Globus pallidus (tissue), 1 donor: ENCODE measurements at places on chromosomes 3 and 15.

DNA sequence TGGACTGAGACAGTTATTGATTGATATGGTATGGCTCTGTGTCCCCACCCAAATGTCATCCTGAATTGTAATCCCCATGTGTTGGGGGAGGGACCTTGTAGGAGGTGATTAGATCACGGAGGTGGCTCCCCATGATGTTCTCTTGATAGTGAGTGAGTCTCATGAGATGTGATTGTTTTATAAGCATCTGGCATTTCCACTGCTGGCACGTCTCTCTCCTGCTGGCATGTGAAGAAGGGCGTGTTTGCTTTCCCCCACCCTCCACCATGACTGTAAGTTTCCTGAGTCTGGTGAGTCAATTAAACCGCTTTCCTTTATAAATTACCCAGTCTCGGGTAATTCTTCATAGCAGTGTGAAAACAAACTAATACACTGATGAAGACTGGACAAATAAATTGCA is 105.6 kb upstream of the MELTF start:
- DNase-seq = no peak

DNA sequence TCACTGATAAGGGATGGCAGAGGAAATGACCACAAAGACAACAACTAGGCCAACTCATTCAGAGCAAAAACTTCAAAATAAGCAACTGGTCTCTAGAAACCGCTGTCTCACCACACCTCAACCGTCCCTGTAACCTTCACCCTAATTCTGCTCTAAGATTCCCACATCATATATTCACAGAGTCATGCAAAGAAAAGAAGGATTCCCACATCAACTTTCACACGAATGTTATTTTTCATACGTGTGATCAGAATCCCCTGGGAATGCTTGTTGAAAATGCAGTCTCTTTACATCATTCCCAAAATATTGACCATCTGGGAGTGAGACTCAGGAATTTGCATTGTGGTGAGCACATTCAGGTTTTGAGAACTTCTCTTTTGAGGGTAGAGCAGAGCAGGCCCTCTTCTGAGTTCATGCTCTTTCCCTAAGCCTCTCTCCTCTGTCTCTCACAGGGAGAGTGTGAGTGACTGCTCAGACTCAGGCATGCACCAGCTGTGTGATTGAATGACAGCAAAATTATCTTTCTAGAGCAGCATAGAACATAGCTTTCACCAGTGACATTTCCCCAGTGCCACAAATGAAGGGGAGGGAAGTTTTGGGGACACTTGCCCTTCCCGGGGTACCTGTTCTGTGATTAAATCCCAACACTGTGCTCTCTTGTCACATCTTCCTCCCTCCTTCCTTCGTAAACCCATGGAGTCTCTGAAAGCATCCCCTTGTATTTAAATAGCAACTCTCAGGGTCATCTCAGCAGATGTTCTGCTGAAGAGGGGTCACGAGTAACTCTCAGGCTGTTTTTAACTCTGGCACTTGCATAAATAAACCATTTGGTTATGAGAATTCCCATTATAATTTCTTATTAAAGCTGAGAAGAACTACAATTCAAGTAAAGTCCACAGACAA is 170.9 kb downstream of the PLCL2 start:
- no peak for DNase-seq

DNA sequence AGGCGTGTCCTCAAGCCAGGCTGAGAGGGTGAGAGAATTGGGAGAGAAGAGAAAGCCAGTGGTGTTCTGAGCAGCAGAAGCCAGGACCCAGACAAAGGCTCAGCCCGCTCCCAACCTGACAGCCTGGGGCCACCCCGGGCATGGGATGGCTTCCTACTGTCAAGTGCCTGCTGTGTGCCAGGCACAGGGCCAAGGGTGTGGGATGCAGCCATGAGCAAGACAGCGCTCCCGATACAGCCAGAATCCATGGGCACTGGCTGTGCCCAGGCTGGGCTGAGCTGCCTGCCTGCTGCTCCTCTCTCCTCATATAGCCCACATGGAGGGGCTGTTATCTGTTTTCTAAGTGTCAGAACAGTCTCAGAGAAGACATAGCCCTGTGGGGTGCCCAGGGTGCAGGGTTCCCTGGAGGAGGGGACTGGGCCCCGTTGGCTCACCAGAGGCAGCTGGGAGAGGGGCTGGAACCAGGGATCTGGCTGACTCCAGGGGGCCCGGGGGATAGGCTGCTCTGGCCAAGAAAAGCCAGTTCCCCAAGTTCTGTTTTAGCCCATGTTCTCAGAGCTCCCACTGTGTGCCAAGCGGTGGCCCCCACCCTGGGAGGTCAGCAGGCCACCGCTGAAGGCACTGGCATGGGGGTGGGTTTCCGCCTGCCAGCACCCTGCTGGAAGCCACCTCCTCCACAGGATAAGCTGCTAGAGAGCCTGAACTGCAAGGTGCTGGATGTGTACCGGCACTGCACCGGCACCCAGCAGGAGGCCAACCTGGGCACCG is 39.0 kb downstream of the CFAP100 start:
- no peak for DNase-seq

DNA sequence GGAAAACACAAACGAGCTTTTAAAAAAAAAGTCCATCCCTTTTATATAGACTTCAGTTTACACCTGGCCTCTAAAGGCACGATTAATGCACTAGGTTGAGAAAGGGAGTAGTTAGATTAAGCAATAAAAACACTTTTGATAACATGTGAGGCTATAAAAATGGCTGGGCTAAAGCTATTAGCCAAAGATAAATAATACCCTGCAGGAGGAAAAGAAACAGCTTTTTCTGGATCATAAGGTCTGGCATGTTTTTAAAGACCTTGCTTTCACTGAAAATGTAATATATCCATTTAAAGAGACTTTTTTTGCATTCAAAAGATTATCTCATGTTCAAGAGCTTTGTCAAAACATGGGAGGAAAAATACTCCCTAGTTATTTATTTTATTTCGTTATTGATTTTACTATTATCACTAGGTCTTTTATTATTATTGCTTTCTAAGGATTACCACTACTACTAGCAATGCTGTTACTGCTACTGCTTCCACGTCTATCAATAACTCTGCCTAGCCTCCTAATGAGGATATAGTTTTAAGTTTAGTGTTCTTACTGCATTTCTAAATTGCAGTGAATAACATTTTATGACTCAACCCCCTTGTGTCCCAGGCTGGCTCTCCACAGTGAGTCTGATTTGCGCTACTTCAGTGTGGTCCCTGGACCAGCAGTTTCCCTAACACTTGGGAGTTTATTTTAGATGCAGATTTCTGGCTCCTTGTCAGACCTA is 93.4 kb downstream of the THRB start:
- DNase-seq = no peak

GRCh38 chr3:180352261-180352660 is 249.7 kb upstream of the TTC14 start:
- no peak for DNase-seq

- DNase-seq = peak; percentile 71
These were observed 63.3 kb upstream of the MITF start for GRCh38 chr3:69675786-69676530.

GRCh38 chr3:134161898-134162615 is 88.6 kb downstream of the RYK start:
- DNase-seq = no peak

DNA sequence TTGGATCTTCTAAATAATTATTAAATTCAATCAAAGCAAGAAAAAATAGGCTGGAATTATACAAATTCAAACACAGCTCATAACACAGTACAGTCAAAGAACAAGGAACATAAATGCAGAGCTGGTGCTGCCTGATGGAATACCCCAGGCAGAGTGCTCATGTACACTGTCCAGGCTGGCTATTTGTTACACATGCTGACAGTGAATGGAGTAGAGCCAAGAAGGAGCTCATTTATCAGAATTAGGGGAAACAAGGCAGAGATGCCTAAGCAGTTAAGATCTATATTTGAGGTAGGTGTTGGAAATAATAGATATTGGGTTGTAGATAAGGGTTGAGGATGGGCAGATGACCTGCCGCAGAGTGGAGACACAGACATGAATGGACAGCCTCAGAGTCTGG is 788.2 kb upstream of the ARPP21 start:
- no peak for DNase-seq

- DNase-seq = peak; percentile 40
These were observed 115.8 kb downstream of the GHSR start for GRCh38 chr3:172332256-172333041.

- DNase-seq = no peak
These were observed 90.2 kb downstream of the LINGO1 start for GRCh38 chr15:77542491-77543001.

- DNase-seq = no peak
These were observed 11.1 kb downstream of the SIAH2 start for GRCh38 chr3:150751781-150752263.

DNA sequence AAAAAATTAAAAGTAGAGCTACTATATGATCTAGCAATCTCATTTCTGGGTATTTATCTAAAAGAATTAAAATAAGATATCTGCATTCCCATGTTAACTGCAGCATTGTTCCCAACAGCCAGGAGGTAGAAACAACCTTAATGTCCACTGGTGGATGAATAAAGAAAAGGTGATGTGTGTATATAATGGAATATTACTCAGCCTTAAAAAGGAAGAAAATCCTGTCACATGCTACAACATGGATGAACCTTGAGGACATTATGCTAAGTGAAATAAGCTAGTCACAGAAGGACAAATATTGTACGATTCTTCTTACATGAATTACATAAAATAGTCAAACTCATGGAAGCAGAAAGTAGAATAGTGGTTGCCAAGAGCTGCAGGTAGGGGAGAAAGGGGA is 119.4 kb upstream of the BHLHE40 start:
- DNase-seq = no peak

- DNase-seq = no peak
These were observed 13.2 kb downstream of the SPSB4 start for GRCh38 chr3:141064255-141064926.

DNA sequence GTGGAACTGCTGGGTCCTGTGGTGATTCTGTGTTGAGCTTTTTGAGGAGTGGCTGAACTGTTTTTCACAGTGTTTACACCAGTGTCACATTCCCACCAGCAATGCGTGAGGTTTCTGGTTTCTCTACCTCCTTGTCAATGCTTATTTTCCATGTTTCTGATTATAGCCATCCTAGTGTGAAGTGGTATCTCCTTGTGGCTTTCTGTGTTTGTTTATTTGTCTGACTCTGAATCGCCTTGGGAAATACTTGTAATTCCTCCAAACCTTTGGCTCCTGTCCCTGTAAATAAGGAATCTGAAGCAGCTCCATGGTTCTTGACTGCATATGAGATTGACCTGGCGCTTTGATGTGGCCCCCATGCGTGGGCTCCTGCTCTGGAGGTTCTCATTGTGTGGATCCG is 20.6 kb downstream of the FAN1 start:
- DNase-seq = no peak

DNA sequence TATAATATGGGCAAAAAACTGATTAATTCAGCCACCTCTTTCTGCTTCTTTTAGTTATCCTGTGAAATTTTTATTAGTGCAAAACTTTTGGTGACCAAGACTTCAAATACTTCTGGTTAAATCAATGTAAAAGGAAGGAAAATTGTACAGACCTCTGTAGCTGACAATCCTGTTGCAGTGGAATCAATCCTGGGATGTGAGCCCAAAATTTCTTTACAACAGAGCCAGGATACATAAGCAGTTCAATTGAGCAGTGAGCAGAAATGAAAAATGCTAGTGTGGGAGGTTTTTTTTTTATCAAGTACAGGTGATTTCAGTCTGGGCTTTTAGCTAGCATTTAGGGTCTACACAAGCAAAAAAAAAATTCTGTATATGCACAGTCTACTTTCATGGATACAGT is 398.0 kb downstream of the OTOL1 start:
- no peak for DNase-seq

DNA sequence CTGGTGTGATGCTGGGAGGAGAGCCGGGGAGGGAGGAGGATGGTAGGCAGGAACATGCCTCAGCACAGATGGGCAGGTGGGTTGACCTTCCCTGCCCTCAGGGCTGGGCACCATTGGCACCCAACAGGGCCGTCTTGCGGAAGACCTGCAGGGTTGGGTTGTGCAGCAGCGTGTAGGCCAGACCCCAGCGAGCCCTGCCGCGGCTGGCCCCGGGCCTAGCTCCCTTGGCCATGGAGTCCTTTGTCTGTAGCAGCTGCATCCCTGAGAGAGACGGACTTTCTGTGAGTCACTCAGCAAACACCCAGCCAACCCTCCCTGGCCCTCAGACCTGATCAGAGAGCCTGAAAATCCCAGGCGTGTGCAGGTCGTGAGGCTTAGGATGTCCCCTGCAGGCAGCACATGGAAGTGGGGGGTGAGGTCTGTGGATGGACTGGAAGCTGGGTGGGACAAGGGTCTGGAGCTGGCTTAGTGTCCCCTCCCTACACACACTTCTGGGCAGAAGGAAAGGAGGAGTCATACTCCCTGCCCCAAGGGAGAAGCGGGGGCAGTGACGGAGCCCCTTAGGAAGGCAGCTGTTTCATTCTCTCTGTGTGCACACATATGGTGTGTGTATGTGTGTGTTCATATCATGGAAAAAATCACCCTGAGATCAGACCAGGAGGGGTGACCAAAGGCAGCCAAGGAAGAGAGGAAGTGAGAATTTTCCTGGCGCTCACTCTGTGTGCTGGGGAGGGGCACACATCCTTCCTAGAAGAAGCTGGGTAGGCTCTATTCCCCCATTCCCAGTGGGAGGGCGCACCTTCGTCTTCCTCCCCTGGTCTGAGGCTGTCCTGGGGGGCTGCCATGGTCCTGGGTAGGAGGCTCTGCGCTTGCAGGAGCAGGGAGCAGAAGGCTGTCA is 6.7 kb downstream of the ISLR start:
- no peak for DNase-seq

GRCh38 chr3:49500205-49500731 is 30.2 kb downstream of the DAG1 start:
- no peak for DNase-seq

GRCh38 chr15:25175789-25176615 is 221.2 kb downstream of the SNRPN start:
- DNase-seq = no peak

- DNase-seq = no peak
These were observed at the start of gene SCN5A for GRCh38 chr3:38649500-38650247. Gene SCN5A, minus strand, starts transcription at chr3:38649687. Its CDS starts 16,380 bp downstream, at chr3:38633307.

DNA sequence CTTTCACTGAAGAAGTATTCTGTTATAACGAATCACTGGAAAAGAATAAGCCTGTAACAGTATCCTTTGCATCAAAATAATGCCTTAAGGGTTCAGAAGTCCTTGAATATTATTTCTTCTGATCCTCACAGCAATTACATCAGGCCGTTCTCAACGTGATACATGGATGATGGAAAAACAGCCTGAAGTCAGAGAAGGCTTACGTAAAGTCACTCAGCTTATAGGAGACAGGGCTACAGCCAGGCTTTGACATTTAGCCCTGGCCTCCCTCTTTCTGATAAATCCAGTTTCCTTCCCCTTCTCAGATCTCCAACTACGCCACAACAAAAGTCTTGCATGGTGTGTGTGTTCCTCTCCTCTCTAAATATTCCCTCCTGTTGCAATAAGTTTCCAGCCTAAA is 131.9 kb downstream of the ANO10 start:
- no peak for DNase-seq

- DNase-seq = peak; percentile 15
These were observed 38.3 kb downstream of the MTHFS start for GRCh38 chr15:79858469-79858868.

DNA sequence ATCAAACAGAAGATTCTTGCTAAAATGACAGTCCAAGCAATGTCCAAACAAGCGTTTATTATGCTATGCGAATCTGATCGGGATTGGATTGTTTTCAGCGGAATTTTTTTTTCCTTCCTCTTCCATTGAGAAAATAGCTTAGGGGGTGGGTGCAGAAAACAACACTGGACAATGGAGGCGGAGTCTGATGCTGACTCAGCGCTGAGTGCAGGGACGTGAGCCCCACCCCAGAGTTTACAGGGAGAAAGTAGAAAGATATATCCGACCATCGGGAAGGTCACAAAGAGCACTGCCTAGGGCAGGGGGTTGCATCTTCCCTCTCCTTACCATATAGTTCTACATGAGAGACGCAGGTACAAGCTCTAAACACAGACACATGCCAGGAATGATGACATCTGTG is 117.0 kb downstream of the FOXP1 start:
- peak; percentile 51 for DNase-seq
